ENCODE measurements at places on chromosomes 5 and 9. TPM values are rescaled to one million over a fixed set of nuclear protein-coding genes. Genes with fewer than 3 reads are reported as not detected.

Gene SOHLH1
- total RNA-seq, result not detected

- no peak for DNase-seq
Measured at GRCh38 chr5:67221487-67222242, 25.1 kb upstream of the CD180 start.

DNA sequence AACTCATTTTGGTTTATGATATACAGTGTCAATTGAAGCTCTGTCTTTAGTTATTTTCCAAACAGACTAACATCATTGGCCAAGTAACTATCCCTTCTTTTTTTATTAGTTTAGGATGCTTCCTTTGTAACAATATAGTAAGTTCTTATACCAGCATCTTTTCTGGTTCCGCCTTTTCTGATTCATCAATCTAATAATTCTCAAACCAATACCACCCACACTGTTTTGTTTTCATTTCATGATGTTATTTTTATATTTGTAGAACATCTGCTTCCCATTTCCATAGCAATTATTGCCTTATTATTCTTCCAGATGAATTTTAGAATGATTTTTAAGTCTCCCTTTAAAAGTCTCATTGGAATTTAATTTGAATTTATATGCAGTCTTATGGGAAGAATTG is 218.1 kb downstream of the RFK start:
- no peak for DNase-seq

Gene OSMR
- 21.3 TPM for total RNA-seq

GRCh38 chr9:89839952-89840351 is 235.1 kb downstream of the GADD45G start:
- no peak for DNase-seq

Gene PCA3
- total RNA-seq, result not detected

Gene SIT1
- not detected for total RNA-seq

DNA sequence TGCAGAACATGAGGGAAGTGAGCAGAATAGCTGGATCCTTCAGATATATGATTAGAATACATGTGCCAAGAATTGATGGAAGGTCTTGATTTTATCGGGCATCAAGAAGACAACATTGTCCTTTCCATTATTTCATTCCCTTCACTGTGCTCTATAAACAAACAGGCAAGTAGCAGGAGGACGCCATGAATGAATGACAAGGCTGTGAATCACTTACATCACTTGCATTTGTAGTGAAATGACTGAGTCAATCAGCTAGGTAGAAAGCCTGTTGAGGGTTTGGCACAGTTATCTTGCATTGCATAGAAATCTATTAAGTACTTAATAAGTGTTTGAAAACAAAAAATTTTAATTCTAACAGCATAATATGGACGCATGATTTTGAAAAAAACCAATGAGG is 548.8 kb upstream of the IZUMO3 start:
- peak; percentile 12 for DNase-seq

- no peak for DNase-seq
Measured at GRCh38 chr5:179832039-179832745, 11.5 kb downstream of the SQSTM1 start.

Gene SLC25A2
- 0.05 TPM for total RNA-seq

Gene WNK2
- total RNA-seq, result 0.02 TPM

DNA sequence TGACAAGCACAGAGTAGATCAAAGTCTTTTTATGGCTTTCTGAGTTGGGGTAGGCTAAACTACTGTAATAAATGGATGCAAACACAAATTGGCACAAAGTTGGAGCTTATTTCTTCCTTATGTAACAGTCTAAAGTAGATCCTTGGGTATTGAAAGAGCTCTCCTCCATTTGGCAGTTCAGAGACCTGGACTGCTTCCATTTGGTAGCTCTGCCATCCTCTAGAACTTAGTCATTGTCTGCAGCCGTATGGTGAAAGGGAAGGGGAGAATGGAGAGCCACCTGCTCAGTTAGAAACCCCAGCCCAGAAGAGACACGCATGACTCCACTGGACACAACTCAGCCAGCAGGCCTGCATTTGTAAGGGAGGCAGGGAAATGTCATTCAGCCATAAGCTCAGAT is 345.0 kb downstream of the DMAC1 start:
- DNase-seq, result no peak

Gene SPATA31E1
- total RNA-seq, result not detected

Gene FOXD4L5
- 0.07 TPM for total RNA-seq

Gene GARIN3
- not detected for total RNA-seq

GRCh38 chr5:45521067-45521466 is 175.1 kb downstream of the HCN1 start:
- peak; percentile 48 for DNase-seq

DNA sequence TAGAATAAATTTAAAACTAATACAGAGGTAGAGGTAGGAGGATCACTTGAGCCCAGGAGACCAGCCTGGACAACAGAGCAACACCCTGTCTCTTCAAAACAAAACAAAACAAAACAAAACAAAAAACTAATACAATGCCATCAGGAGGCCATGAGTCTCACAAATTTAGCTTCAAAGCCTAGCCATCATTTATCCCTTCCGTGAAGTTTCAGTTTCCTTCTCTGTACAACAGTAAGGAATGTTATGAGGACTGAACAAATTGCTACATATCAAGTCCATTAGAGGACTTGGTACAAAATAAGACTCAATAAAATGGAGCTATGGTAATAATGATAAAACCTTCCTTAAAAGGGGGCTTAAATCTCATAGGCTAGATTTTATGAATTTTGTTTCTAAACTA is 60.8 kb downstream of the MAPKAP1 start:
- peak; percentile 50 for DNase-seq

Gene C5orf58
- total RNA-seq, result not detected

DNA sequence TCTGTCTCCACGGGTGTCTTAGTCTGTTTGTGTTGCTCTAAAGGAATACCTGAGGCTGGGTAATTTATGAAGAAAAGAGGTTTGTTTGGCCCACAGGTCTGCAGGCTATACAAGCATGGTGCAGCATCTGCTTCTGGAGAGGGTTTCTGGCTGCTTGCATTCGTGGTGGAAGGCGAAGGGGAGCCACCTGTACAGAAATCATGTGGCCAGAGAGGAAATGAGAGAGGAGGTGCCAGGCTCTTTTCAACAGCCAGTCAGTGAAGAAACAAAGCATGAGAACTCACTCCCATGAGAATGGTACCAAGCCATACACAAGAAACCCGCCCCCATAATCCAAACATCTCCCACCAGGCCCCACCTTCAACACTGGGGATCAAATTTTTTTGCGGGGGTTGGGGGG is 53.4 kb downstream of the PFDN1 start:
- DNase-seq, result no peak

Gene ABCA1
- total RNA-seq, result 7.7 TPM

Gene TAF1L
- 0.02 TPM for total RNA-seq

Gene NR2F1-AS1
- 25.2 TPM for total RNA-seq

DNA sequence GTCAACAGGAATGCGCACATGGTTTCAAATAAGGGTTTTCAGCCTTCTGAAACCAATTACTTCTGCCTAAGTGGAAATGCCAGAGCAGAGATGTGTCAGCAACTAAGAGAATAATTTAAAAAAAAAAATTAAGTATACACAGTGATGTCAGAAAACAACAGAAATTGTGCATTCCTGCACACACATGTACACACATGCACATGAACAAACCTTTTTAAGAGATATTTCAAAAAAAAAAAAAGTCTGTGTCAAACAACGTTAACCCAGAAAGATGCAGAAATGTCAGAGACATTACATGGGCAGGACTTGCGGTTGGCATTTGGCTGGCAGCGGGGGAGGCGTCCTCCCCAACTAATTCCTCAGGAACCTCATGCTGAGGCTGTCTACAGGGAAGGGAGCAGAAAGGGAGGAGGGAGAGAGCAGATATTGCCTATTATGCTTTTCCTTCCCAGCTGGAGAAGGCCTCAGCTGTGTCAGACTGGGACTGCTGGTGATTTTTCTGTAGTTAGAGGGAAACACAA is 536.9 kb upstream of the WWC1 start:
- DNase-seq, result peak; percentile 94

Gene DBH
- total RNA-seq, result not detected

Gene MLANA
- total RNA-seq, result not detected

GRCh38 chr9:8391566-8391965 is 592.0 kb upstream of the DMAC1 start:
- no peak for DNase-seq

- peak; percentile 3 for DNase-seq
Measured at GRCh38 chr5:75167345-75167744, 69.3 kb downstream of the ANKRD31 start.

DNA sequence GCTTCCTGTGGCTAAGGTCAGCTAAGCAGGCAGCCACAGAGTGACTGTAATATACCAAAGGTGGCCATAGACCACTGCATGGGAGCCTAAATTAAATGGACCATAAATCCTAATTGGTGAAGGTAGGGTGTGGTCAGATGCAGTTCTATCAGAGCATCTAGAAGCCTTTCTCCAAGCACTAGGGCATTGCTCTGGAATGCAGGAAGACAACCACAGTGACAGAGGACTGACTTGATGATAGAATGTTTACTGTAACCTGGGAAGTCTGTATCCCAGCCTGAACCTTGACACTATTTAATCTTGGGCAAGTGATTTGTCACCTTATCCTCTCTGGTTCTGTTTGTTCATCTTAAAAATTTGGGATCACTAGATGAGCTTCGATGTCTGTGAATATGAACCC is 2.3 kb downstream of the FBXO38 start:
- DNase-seq, result peak; percentile 56

Gene NPM1
- 1,223 TPM for total RNA-seq

Gene FANCC
- total RNA-seq, result 20.5 TPM

DNA sequence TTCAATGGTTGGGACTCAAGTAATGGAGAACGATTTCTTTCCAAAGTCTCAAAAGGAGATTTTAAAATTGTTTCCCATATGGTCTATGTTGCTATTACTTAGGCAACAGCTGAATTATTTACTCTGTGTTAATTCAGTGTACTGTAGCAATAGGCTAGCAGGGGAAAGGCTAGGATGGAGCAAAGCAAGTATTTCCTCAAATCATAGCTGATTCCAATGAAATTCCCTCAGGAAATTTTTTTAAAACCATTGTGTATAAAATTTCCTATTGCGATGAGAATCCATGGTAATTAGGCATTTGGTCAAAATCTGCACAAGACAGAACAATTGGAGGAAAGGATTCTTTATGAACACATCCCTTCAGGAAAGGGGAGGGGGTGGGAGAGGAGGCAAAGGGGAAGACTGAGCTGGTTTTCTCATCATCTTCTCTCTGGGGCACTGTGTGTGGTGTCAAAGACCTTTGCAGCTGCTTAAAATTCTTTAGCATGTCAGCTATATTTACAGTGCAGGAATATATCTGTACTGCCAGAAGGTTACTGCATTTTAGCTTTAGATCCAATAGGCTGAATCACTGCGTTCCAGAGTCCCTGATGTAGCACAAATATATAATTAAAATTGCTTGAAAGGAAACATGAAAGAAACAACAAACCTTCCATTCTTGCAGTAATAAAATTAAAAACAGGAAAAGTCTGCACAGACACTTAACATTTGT is 95.3 kb downstream of the ZNF608 start:
- no peak for DNase-seq

Gene ARSI
- total RNA-seq, result 32.7 TPM

DNA sequence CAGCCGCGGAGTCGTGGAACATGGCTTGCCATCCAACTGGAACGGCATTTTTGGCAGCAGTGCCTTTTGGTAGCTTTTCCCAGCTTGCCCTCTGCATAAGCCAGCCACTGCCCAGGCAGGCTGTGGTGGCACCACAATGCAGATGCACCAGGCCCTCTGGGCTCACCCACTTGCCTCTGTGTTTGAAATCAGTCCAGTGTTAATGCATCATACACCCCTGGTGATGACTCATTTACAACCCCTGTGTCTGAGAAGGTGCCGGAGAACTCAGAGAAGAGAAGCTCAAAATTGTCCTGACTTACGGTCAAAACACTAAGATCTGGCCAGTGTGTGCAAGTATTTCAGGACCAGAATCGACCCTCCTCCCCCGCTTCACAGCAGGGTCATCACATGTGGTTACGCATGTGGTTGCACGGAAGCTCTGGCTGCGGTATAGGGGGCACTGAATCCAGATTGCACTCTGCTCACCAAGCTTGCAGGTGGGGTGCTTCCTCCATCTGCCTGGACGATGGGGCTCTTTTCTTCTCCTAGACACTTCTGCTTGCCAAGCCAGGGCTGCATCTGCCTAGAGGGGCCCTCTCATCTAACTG is 66.5 kb upstream of the SMIM15 start:
- peak; percentile 89 for DNase-seq

Gene FOXD1
- 17.4 TPM for total RNA-seq

DNA sequence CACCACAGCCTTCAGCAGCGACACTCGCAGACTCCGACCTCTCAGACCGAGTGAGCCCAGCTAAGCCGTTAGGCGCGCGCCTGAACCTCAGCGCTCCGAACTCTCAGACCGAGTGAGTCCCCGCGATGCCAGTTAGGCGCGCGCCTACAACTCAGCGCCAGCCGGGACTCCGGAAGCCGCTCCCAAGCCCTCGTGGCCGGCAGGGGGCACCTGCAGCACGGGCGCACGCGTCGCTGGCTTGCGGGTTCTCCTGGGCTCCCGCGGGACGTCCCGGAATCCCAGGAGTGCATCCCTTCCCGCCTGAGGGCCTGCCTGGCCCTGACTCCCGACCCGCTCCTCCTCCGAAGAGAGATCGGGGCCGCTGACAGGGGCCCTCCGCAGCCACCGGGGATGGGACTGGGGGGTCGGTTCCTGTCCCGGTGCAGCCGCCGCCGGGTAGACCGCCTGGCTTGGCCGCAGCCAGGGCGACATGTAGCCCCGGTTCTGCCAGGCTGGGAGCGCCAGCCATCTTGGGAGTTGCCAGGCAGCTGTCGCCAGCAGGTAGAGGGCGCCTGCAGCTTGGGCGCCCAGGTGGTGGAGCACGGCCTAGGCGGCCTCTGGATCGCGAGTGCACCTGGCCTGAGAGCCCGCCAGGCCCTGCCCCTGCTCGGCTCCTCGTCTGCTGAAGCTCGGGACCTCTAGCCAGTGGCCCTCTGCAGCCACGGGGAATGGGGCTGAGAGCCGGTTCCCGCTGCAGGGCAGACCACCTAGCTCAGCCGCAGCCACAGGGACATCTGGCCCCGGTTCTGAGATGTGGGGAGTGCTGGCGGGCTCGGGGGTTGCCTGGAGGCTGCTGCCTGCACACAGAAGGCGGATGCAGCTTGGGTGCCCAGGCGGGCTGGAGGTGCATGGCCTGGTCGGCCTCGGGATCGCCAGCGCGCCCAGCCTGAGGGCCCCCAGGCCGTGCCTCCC is at the start of gene ANKRD18A:
ANKRD18A (minus strand) TSS at position 114 of the 951 bp plus-strand sequence. CDS start 311 bp downstream, outside the sequence.
- DNase-seq, result no peak

Data from M059J (cell line).